ENCODE measurements at places on chromosomes 4 and X. TPM values are rescaled to one million over a fixed set of nuclear protein-coding genes. Genes with fewer than 3 reads are reported as not detected.

The SLC49A3 gene
- total RNA-seq = 1.2 TPM

GRCh38 chr4:168769416-168769815 is 240.6 kb downstream of the CBR4 start:
- no peaks in the 10 kb centered on the region for H3K4me1 ChIP-seq
- H3K36me3 ChIP-seq = no peaks in the 10 kb centered on the region
- no peak overlapping the region for H3K4me3 ChIP-seq
- peak; percentile 69 for DNase-seq
- H3K27ac ChIP-seq = peak overlapping the region; percentile 90
- no peaks in the 10 kb centered on the region for H3K27me3 ChIP-seq

GRCh38 chrX:56813318-56813837 is 84.3 kb downstream of the NBDY start:
- DNase-seq = no peak
- H3K27me3 ChIP-seq = peaks cover 7% of the 10 kb centered on the region
- H3K4me3 ChIP-seq = no peak overlapping the region
- H3K4me1 ChIP-seq = no peaks in the 10 kb centered on the region

DNA sequence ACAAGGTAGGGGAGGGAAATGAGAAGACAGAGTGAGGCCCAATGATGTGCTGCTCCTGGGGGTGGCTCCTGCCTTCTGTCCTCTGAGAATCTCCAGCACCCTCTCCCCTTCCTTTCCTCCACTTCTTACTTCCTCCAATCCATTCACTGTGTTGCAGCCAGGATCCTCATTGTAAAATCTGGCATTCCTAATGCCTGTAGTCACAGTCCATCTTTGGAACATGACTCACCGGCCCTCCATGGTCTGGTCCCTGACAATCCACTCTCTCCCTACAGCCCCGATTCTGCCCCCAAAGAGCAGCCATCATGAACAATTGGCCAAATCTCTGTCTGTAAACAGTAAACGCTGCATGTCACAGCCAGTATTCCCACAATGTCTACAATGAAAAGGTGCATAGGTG is 72.9 kb downstream of the CLNK start:
- H3K27ac ChIP-seq = no peak overlapping the region
- no peak for DNase-seq
- H3K4me1 ChIP-seq = no peaks in the 10 kb centered on the region
- H3K27me3 ChIP-seq = no peaks in the 10 kb centered on the region

DNA sequence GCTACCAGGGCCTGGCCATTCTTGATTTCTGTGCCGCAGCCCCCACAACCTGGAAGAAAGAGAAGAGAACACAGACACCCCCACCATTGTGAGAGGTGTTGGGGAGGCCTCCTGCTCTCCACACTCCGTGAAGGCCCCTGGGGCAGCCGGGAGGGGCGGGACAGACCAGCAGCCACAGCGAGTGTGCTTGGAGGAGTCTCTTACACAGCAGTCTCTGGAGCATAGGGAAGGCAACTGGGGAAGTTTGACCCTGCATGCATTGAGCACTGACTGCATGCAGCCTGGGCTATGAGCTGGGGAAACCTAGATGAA is 77.9 kb downstream of the ABLIM2 start:
- H3K4me1 ChIP-seq = no peaks in the 10 kb centered on the region
- H3K27me3 ChIP-seq = no peaks in the 10 kb centered on the region
- no peak overlapping the region for H3K4me3 ChIP-seq

- H3K36me3 ChIP-seq = no peaks in the 10 kb centered on the region
- DNase-seq = no peak
- H3K4me1 ChIP-seq = no peaks in the 10 kb centered on the region
- H3K27me3 ChIP-seq = no peaks in the 10 kb centered on the region
Observed at GRCh38 chr4:165967486-165967885, 94.4 kb downstream of the TLL1 start.

Data from uterus (tissue), 4 donors.